COR-L47 (cell line): ENCODE measurements at places on chromosomes 5 and 9.

DNA sequence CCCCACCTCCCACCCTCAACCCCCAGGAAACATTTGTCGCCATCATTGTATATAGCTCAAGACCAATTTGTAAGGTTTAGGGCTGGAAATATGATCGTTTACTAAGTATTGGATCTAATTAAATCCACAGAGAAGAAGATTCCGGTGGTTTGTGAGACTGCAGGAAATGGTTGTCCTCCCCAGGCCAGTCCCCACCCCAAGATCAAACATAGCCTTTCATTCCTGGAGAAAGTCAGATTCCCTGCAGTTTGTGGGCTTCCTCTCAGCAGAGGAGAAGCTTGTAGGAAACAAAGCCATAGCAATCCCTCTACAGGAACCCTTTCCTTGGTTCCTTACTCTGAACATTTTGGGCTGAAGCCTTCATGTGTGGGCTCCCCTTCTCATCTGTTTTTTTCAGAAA is 79.2 kb upstream of the TBCA start:
- no peak for DNase-seq

GRCh38 chr5:87010736-87011135 is 256.9 kb upstream of the RASA1 start:
- DNase-seq = no peak

DNA sequence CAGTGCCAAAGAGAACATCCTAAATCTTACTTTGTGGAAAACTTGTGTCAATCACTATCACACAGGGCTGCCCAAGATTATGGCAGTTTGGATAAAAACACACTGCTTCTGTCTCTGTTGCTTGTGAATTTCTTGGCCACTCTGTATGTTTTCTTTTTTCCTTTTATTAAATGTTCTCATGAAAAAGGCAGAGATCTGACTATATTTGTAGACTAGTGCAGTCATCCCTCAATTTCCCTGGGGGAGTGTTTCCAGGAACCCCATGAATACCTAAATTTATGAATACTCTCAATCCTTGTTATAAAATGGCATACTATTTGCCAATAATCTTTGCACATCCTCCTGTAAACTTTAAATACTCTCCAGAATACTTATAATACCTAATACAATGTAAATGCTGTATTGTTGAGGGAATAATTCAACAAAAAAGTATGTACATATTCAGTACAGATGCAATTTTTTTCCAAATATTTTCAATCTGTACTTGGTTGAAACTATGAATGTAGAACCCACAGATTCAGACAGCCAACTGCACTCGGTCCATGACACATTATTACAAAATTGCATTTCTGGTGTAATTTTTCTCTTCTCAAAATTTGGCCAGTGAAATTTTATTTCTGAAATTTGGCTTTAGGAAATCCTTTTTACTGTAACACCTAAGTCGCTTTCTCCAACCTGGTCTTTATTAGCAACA is 391.9 kb upstream of the PRR16 start:
- DNase-seq = no peak

- no peak for DNase-seq
Measured at GRCh38 chr9:33489066-33489465, 15.3 kb upstream of the NOL6 start.

GRCh38 chr9:120974921-120975320 is 48.3 kb upstream of the TRAF1 start:
- DNase-seq = no peak

DNA sequence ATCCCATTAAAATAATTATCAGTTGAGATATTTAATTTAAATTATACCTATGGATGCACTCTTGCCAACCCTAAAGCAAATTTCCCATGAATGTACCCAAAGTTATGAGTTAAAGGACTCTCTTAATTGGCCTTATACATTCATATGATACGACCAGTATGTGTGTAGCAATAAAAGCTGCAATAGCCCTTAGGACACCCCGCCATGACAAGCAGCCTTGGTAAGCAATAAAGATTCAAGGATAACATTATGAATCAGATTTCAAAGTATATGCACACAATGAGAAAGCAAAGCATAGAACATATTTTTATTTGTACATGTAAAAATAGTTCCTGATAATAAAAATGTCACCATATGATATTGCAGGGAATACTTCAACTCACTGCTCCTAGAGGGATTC is 1699.3 kb upstream of the CDH9 start:
- no peak for DNase-seq

DNA sequence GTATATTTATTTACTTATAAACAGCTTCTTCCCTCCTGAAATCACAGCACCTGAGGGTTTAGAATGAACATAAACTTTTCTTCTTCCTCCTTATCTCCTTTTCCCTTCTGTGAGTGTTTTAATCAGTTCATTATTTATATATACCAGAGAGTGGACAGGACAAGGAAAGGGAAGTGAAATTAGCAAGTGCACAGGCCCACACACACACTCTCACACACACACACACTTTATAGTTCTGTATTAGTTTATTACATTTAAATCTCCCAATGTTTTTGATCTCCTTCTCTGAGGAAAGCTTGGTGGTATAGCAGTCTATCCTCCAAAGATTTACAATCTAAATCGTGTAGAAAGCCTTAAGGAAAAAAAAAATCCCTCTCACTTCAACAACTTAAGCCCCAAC is 353.5 kb downstream of the NDUFS4 start:
- DNase-seq = no peak
